Stimulated activated CD4-positive, alpha-beta T cell treated with anti-CD3 and anti-CD28 coated beads, Interleukin-2, amount 100 ng/mL, for 24 hours (primary cell): ENCODE measurements at places on chromosomes 2 and 18.

GRCh38 chr18:64180171-64180570 lies 31.3 kb upstream of the LINC00305 start:
- DNase-seq = no peak

- DNase-seq = no peak
Measured at GRCh38 chr2:95001701-95002100, 23.8 kb upstream of the MAL start.

GRCh38 chr2:53600815-53601214 lies 166.8 kb upstream of the CHAC2 start:
- DNase-seq = no peak

GRCh38 chr2:196737046-196737445 lies 62.4 kb downstream of the GTF3C3 start:
- no peak for DNase-seq
